ENCODE measurements at places on chromosomes 3 and 15.

DNA sequence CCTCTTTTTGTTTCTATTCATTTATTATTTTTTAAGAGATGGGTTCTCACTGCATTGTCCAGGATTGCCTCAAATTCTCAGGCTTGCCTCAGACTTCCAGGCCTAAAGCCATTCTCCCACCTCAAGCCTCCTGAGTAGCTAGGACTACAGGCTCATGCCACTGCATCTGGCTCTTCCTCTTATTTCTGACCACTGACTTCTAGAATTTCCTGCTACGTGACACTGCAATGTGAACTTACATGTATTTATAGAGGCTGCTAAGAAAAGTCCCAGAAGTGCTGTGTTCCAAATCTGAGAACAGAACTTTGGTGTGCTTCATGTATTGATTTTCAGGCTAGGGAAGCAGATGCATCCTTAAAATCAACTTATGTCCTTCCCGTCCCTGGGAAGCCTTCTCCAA is 407.4 kb downstream of the RSL24D1 start:
- DNase-seq: no peak

DNA sequence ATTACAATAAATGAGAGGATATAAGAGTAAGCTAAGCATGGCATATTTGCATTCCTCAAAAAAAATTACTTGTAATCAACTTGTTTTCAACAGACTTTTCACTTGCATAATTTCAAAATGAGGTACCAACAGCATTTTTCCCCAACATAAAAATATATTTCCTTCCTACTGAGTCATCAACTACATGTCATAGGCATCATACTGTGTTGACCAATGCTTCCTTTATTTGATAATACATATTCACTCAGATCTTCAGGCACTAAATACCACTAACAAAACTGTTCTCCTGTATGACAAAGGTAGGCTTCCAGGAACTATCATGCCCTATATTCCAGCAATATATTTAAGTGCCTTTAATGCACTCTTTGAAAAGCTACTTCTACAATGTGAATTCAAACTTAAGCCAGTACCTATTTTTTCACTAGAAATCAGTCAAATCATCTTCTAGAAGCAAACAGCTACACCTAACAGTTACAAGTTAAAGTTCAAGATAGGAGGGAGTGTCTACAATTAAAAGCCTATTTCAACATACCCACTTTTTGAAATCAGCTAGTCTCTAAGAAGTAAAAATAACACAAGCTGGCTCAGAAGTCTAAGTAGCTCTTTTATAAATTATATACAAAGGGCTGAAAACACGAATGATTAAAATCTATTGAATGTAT is 11.3 kb downstream of the ADAM10 start:
- no peak for DNase-seq

GRCh38 chr15:49286649-49287404 is 116.8 kb downstream of the GALK2 start:
- DNase-seq: no peak

- DNase-seq: no peak
Measured at GRCh38 chr15:61169904-61170695, 59.0 kb downstream of the RORA start.

GRCh38 chr15:51114437-51115119 is 19.9 kb upstream of the TNFAIP8L3 start:
- no peak for DNase-seq

DNA sequence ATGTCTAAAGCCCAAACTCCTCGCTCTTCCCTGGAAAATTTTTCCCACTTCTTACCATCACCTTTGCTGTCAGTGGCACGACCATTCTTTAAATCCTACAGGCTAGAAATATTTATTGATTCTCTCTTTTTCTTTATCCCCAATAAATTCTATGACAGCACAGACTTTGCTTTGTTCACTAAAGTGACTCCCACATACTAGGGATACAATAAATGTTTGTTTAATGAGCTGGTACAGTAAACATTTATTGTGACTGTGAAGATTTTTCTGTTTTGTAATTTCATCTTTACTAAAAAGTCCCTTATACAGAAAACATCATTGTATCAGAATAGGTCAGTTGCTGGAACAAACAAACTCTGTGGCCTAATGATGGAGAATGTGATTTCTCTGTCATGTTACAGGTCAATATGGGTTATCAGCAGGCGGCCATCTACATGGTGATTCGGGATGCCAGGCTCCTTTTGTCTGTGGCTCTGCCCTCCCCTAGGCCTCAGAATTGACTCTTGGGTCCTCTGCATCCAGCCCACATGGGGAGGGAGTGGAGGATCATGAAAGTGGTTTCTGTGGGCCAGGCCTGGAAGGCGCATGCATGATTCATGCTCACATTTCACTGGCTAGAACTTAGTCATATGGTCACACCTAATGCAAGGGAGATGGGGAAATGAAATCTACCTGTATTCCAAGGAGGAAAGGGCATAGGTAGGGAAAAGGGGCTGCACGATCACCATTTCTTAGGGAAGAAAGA is 22.7 kb upstream of the KNG1 start:
- no peak for DNase-seq

- DNase-seq: no peak
Measured at GRCh38 chr15:71180986-71181853, 65.9 kb downstream of the THSD4 start.

GRCh38 chr3:15171096-15171495 is 35.0 kb upstream of the CAPN7 start:
- DNase-seq: no peak

GRCh38 chr3:55804170-55805095 is 317.3 kb upstream of the WNT5A start:
- DNase-seq: no peak

GRCh38 chr3:185823078-185824044 is 1.5 kb downstream of the IGF2BP2 start:
- DNase-seq: no peak

- DNase-seq: peak; percentile 56
Measured at GRCh38 chr3:138082085-138082991, 33.1 kb downstream of the DZIP1L start.

DNA sequence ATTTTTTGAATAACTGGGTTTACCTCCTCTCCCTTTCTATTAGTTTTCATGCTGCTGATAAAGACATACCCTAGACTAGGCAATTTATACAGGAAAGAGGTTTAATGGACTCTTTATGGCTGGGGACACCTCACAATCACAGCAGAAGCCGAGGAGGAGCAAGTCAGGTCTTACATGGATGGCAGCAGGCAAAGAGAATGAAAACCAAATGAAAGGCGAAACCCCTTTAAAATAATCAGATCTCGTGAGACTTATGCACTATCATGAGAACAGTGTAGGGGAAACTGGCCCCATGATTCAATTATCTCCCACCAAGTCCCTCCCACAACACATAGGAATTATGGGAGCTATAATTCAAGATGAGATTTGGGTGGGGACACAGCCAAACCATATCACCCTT is 2.0 kb upstream of the RSL24D1 start:
- DNase-seq: no peak

DNA sequence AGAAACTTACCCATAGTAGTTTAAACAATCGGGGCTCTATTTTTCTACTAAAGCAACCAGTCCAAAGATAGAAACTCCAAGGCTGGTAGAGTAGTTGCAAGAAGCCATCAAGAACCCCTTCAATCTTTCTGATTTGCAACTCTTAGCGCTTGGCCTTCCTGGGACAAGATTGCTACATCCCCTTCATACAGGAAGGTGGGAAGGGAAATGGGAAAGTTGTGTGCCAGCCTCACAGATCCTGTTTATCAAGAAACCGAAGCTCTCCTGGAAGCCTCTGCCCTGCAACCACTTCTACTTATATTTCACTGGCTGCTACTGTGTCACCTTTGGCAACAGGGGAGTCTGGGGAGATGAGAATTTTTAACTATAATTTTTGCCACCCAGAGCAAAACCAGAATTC is 46.2 kb downstream of the OSBPL10 start:
- DNase-seq: no peak

- no peak for DNase-seq
Measured at GRCh38 chr3:97817965-97818364, 3.8 kb upstream of the CRYBG3 start.

GRCh38 chr3:12613250-12613649 is 50.7 kb downstream of the RAF1 start:
- no peak for DNase-seq

DNA sequence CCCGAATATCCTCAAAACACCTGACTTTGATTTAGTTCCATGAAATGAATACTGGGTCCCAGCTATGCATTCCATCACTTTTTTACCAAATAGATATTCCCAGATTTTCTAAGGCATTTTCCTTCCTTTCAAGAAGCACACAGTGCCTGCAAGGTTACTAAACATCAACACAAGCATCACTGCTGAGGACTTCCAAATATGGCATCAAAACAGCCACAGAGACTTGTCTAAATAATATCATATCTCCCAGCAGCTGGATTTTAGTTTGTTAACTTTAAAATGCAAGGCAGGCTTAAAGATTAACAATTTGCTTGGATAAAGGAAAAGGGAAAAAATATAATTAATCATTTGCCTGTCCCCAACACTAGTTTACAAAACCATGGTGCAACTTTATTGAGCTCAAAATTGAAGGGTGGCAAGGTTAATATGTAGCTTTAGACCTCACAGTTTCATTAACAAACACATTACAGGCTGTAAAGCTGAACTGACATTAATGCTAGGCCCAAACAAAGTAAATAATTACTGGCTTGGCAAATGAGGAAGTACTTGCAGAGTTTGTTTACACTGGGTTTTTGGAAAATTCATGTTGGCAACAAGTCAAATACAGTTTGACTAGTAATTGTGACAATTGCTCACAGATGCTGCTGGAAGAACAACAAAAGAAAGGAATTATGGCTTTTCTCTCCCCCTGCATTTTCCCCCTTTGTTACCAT is 401.7 kb upstream of the CDIN1 start:
- DNase-seq: peak; percentile 66

- DNase-seq: no peak
Measured at GRCh38 chr15:91941871-91942658, 88.6 kb downstream of the SLCO3A1 start.
